ENCODE measurements at places on chromosomes 2 and 18.

GRCh38 chr18:79337184-79337583, 58.5 kb upstream of the NFATC1 start:
- DNase-seq = peak; percentile 48

GRCh38 chr2:217988014-217988839, 14.6 kb downstream of the TNS1 start:
- DNase-seq = peak; percentile 98

GRCh38 chr18:69898241-69898861, 49.3 kb downstream of the CD226 start:
- no peak for DNase-seq

GRCh38 chr2:20553580-20553979, 97.3 kb downstream of the HS1BP3 start:
- no peak for DNase-seq

GRCh38 chr2:79715338-79715737, 202.5 kb downstream of the CTNNA2 start:
- DNase-seq = no peak

- peak; percentile 56 for DNase-seq
Observed at GRCh38 chr2:104521247-104521646, 332.7 kb upstream of the POU3F3 start.

GRCh38 chr2:142044197-142044596, 86.6 kb downstream of the LRP1B start:
- no peak for DNase-seq

GRCh38 chr18:64982414-64983055, 768.3 kb upstream of the CDH7 start:
- peak; percentile 52 for DNase-seq

GRCh38 chr18:43060020-43060419, 55.5 kb downstream of the RIT2 start:
- no peak for DNase-seq

- DNase-seq = peak; percentile 99
Observed at GRCh38 chr18:35240664-35241447, at the start of gene ZNF397. Gene ZNF397, plus strand, starts transcription at chr18:35241034. Its CDS starts 1,437 bp downstream, at chr18:35242471.

DNA sequence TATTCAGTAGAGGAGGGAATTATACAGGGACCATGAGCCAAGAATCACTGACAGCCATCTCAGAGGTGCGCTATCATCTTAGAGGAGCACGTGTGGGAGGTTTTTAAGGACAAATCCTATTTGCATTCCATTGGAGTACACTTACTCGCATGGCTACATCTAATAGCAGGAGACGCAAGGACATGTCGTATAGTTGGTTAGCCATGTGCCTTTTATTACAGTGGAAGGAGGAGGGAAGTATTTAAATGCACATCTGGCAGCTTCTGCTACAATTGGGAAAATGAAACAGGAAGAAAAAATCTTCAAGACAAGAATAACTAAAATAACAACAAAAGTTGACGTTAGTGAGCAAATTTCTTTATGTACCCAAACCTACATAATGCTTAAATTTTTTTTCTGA, 86.5 kb upstream of the UGP2 start:
- no peak for DNase-seq

GRCh38 chr2:142849820-142850219, 27.6 kb upstream of the KYNU start:
- DNase-seq = no peak

- no peak for DNase-seq
Observed at GRCh38 chr18:23968638-23969604, 45.6 kb upstream of the TTC39C start.

DNA sequence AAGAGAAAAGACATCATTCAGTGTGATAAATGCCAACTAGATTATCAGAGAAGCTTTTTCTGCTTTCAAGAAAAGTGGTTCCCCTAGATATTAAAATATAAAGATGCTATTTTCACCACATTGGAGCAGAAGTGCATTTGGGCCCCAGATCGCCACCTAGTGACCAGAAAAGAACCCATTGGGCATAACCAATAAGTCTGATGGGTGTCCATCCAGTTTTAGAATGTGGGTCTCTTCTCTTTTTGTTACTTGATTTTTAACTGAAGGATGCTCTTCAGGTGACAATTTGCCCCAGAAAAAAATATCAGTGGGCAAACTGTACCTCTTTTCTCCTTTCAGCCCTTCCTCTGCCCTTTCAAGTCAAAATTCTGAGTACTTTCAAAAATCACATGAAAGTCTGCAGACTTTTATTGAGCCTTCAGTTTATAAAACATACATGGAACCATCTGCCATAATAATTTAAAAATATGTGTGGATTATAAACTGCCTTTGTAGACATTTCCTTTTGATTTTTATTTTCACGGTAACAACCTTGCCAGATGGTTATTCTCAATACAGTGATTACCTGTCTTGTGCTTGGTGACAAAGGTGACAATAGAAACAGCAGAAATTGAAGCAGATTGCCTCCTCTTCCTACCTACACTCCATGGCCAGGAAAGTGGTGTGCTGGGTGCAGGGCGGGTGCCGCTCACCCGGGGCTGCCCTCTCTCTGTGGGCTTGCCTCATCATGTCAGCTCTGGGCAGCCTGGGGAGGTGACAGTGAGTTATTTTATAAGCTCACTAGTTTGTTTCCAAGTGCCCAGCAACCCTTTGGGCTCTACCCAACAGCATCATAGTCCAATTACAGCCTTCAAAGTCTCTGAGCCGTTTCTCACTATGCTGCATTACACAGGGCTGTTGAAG, 124.5 kb downstream of the DCDC2C start:
- DNase-seq = no peak

DNA sequence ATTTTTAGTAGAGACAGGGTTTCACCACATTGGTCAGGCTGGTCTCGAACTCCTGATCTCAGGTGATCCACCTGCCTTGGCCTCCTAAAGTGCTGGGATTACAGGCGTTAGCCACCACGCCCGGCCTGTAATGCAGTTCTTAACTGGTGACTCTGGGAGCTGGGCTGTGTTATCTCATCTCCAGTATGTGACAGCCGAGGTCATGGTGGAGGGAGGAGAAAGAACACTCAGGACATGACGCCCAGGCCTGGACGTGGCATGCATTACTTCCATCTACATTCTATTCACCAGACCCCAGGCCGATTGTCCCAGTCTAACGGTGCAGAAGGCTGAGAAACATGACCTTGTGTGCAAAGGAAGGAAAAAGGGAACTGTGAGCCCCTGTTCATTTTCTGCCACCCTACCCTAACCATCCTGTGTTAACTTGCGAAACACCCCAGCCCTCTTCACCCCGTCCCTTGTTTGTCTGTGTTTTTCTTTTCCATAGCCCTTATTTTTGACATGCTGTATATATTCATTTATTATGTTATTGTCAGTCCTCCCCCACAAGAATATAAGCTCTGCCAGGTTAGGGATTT, 88.1 kb upstream of the ASAP2 start:
- DNase-seq = no peak

DNA sequence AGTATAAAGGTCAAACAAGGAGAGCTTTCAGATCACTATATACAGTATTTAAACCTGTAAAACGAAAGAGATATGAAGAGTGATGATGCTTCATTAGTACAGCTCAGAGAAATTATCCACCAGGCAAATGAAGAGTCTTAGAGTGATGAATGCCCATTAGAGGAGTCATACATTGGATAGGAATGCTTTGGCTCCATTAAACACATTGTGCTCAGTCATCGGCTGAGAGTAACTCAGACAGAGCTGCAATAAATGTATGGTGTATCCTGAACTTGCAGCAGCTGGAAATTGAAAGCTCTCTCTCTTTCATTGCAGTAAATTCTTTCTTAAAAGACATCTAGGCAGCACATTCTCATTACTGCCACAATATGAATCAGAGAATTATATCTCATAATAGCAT, 340.8 kb upstream of the SPHKAP start:
- DNase-seq = no peak

GRCh38 chr2:10267551-10268465, 34.9 kb upstream of the HPCAL1 start:
- peak; percentile 59 for DNase-seq

GRCh38 chr2:20604951-20605381, 45.9 kb downstream of the HS1BP3 start:
- DNase-seq = no peak

GRCh38 chr2:186629250-186629996, 39.6 kb downstream of the ITGAV start:
- DNase-seq = no peak

DNA sequence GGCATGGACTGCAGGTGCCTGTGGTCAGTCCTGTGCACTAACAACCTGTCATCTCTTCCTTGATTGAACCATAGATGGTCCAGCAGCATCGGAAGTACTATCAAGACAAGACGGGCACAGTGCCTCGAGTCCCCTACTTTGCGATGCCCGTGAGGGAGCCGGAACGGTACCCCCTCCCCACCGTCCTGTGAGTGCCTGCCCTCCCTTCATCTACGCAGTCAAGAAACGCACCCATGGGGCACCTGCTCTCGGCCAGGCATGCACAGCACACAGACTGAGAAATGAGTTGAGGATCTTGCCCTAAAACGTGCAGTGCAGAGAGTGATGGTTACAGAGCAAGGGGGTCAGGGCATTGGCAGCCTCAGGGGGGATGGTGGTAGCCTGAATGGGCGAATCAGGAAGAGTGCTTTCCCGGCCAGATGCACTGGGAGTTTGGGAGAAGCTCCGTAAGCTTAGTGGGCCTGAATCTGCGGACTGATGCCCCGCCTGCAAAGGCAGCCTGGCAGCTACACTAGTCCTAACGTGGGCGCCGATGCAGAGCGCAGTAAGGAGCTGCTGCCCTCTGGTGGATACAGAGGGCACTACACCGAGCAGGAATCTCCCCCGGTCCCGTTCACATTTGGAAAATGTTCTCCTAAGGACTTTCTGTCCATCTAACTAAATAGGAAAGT, 63.6 kb downstream of the CIB4 start:
- DNase-seq = peak; percentile 85

DNA sequence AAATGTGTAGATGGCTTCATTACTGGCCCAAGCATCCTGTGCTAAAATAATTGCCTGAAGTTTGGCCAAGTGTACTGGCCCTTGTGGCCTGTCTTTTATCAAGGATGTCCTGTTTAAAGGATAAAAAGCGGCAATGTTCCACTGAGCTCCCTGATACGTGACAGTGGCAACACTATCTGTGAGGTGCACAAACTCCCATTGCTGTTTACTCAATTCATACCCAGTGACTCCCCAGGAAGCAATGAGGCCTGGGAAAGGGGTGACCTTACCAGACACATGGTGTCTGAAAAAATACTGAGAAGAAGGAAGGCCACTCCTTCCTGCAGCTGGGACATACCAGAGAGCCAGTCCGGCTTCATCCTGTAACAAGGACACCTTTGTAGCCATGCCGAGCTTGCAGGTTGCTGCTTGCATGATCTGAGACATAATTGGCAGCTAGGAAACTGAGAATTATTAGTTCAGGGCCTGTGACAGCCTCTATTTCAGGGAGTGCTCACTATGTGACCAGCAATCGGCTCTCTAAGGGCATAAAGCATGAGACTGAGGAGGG, 198.5 kb upstream of the LRATD1 start:
- no peak for DNase-seq

- no peak for DNase-seq
Observed at GRCh38 chr18:24234330-24234729, 95.5 kb downstream of the CABYR start.

GRCh38 chr2:12895017-12895416, 178.3 kb downstream of the TRIB2 start:
- DNase-seq = no peak

- no peak for DNase-seq
Observed at GRCh38 chr2:237503201-237503600, 16.1 kb downstream of the MLPH start.

DNA sequence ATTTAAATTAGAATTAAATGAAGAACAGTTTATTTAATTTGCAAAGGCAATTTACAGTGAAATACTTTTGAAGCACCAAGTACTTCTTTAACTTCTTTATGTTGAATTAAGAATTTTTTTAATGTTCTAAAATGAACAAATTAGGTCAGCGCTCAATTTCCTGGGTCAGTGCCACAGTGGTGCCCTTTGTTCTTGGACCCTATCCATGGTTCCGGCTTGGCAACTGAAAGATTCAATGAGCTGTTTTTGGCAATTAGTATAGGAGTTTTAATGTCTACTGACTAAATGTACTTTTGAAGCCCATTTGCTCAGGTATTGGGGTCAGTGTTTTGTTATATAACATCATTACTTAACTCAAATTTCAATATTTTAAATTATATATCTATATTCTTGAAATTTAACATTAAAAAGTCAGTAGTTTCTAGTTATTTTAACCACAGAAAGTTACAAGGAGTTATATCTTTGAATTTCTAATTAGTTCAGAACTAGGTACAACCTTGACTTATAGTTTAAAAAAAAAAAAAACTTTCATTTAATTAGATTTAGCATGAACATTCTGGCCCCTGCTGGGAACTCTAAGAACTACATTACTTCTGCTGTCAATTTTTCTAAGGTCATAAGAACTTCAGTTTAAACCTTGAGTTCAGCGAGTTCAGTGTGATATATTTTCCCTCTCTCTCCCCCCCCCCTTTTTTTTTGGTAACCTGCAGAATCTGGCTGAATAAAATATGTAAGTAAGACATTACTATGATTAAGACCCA, 7.6 kb upstream of the MSTN start:
- no peak for DNase-seq

GRCh38 chr18:31429623-31430022, 17.9 kb upstream of the DSG3 start:
- DNase-seq = peak; percentile 58

- DNase-seq = no peak
Observed at GRCh38 chr18:62781262-62781661, 65.9 kb downstream of the PHLPP1 start.

GRCh38 chr2:100903534-100904258, 83.8 kb downstream of the NPAS2 start:
- DNase-seq = peak; percentile 97

DNA sequence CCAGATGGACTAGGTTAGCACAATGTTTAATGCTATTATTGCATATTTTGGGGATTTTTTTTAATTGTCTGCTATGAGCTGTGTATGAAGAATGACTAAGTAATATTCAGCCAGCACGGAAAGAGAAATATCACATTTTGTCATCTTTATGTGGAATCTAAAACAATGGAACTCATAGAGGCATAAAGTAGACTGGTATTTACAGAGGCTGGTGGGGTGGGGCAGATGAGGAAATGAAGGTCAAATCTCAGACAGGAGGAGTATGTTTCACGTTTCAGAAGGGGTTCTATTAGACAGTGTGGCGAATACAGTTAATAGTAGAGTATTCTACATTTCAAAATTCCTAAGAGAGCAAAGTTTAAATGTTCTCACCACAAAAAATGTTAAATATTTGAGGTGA, 4.7 kb downstream of the CDH19 start:
- DNase-seq = no peak

Data from islet precursor cell (in vitro differentiated cells).